HFFc6 (cell line): ENCODE measurements at places on chromosomes 5 and 9. TPM values are rescaled to one million over a fixed set of nuclear protein-coding genes. Genes with fewer than 3 reads are reported as not detected.

The FBP2 gene
- not detected in 3 replicates for total RNA-seq

The DRD1 gene
- not detected in 3 replicates for total RNA-seq

The ECM2 gene
- total RNA-seq, result 0.18 and 0.34 TPM in 2 replicates

The ADGRV1 gene
- total RNA-seq, result not detected in 3 replicates

The FAM153A gene
- total RNA-seq, result not detected in 3 replicates

The WWC1 gene
- total RNA-seq, result 3.0 to 8.5 TPM (median 7.1 TPM) in 3 replicates

The TEX53 gene
- total RNA-seq, result not detected in 3 replicates

The ATP10B gene
- not detected in 3 replicates for total RNA-seq

The SPATA31C1 gene
- not detected in 3 replicates for total RNA-seq
